GM12864 (cell line): ENCODE measurements at places on chromosomes 7 and 10.

DNA sequence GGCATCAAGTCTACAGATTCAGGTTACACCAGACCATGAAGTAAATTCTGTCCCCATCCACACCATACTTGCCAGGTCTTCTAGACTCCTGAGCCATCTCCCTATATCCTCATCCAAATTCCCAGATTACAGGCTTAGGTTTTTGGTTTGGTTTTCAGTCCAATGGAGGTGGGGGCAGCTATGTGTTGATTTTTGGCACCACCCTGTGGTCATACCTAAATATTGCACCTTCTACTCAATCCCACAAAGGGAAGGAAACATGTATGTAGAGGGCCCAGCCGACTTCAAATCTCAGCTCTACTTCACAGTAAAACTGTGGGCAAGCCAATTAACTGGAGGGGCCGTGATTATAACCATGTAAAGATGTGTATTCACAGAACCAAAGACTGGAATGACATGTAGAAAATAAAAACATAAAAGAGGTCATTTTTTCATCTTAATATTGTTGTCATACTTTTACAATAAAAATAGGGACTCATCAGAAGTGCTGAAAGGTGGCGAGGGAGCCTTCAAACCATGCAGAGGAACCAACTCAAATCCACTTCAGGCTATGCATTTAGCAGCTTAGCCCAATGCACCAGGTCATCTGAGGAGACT is 19.8 kb downstream of the ERCC6 start:
- peak; percentile 13 for DNase-seq

DNA sequence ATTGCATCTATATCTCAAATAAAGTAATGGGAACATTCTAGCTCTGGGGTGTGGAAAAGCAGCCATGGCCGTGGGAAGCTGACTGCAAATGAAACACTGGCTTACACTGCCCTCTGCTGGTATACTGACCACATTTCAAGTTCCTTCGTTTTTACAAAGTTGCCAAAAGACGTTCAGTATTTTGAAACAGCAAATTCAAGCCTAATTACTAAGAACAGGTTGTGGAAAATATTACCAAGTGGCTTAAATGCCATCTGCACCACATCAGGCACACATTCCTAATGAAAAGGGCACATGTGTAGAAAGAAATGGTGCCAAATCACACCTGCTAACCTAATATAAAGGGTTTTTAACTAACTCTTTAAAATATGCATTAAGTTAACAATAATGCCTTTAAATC is 83.9 kb downstream of the JAZF1 start:
- DNase-seq = no peak

DNA sequence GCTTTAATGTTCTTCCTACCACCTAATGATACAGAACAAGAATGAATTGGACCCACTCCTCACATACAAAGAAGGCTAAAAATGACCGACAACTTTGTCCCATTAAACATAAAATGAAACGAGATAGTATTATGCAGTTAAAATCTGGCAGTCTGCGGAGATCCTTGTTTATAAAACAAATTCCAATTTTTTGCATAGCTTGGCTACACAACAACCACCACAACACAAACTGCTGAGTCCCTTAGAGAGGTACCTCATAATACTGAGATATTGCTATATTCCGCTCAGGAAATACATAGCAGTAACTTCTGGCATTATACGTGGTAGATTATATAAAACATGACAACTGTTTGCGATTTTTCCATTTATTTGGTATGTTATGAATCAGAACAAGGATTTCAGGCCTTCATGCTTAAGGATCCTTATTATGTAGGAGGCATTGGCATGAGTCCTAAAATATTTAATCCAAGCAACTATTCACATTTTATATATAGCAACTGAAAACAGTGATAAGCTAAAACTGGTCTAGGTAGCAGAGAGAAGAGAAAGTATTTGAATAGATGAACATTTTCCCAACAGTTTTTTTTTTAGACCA is 96.0 kb downstream of the ANK3 start:
- DNase-seq = no peak

- no peak for DNase-seq
These were observed 223.6 kb downstream of the PHTF2 start for GRCh38 chr7:78022165-78022564.

DNA sequence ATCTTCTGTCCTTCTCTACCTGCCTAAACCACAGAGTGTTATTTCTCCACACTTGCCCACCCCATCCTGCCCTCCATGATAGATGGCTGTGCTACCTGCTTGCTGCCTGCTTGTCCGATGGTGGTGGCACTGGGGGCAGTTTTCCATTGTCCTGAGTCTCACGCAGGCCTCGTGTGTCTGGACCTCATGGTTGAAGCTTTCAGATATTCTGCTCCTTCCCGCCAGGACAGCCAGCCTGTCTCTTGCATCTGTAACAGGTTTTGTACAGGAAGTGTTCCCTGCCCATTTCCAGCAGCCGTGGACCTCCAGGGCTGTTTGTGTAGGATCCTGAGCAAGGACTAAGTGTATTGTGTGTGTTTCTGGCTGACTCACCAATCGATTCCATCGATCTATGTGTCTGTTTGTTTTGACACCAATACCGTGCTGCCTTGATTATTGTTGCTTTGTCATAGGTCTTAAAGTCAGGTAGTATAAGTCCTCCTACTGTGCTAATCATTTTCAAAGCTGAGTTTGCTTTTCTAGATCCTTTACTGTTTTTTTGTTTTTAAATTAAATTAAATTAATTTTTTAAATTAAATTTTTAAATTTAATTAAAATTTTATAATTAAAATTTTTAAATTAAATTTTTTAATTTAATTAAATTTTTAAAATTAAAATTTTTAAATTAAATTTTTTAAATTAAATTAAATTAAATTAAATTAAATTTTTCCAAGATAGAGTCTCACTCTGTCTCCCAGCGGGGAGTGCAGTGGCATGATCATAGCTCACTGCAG is 8.5 kb downstream of the IL15RA start:
- DNase-seq = no peak

DNA sequence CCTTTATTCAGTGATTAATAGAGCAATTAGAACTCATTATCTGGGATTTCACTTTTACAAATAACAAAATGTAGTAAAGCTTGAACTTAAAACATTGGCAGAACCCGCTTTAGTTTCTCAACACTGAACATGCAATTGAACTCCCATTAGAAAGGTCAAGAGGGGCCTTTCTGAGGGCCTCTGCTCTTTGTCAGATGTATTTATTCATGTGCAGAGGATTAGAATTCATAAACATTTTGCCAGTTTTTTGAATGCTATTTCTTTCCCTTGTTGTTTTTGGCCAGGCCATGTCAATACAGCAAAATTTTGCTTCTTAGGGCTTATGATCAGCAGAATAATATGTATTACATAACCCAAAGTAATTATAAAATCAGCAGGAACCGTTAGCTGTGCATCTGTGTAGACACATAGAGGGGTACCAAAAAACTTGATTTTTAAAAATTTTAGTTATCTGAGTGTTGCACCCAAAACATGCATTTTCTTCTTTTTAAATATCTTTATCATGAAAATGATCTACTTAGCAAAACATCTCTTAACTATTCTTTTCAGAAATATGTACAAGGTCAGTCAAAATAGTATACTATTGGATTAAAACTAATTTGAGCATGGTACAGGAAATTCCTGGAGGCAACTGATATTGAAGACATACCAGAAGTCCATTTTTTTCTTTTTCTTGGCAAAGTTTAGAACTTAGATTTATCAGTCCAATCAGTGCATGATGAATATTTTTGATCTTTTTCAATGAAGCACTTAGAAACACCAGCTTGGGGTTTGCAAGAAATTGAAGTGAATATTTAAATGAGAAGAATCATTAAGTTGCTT is 177.5 kb downstream of the TWIST1 start:
- DNase-seq = no peak

DNA sequence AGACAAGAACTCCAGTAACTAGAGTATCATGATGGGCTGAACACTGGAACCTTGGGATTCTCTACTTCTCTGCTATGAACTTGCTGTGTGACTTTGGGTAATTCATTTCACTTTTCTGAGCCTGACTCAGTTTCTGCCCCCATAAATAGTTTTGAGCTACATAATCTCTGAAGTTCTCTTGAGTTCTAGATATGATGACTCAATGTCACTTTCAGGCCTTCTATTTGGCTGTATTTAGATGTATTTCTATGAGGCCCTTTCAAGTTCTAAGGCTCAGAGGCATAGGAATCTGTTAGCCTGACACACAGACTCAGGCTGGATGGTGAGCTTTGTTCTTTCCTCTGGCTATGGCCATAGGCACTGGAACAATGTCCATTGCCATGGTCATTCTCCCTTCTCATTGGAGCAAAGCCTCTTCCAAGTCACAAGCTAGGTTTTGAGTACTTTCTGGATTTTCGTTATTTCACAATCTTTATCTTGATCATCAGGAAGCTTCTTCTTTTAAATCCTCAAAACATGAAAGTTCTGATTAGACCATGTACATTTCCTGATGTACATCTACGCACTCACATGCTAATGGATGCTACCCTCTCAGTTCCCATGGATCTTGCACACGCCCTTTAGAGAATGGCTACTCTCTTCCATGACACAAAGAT is 101.6 kb downstream of the TES start:
- no peak for DNase-seq

DNA sequence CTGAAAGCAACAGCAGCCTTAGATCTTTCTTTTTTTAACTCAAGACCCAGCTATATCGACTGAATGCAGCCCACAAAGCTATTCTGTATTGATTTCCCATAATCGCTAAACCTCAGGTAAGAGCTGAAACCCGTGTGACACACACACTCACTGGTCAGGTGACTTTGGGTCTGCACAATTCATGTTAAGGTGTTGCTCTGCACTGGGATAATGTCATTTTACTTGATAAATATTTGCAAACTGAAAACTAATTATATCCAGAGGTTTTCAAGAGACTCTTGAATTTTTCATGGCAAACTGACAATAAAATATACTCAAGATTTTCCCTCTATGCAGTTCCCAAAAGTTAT is 33.1 kb downstream of the SCRN1 start:
- no peak for DNase-seq

DNA sequence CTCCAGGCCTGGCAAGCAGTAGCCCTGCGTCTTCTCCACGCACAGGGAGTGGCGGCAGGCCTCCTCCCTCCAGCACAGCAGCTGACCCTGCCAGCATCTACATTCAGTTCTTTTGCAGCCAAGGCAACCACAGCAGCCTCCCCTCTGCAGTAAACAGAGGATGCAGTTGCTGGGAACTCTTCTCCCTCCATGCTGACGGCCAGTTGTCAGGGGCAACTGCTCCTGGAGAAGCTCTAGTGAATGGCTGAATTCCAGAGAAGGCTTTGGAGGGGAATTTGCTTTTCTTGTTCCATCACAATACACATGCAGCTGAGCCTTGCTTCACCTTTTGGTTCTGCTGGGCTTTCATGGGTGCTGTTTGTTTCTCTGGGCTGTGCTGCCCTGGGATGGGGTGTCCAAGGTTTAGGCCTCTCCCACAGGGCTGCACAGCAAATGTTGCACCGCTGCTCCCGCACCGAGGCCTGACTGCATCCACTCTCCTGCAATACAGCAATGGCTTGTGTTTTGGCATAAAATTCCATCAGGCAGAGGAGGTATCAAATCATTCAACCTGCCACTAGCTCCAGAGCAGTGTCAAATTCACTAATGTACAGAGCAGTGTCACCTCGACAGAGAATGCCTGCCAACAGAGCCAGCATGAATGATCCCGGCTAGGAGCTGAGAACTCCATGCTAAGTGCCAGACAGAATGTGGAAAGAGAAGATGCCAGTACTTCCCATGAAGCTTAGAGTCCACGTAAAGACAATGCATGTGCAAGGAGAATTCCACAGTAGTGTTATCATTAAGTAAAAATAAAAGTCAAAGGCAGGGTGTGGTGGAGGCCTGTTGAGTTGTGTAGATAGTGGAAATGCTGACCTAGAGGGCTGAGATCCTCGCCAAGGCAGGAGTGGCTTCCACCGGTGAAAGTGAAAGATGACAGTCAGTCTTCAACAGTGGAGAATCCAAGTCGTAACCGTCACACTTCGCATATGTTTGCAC is 399.6 kb downstream of the DPP6 start:
- DNase-seq = no peak

GRCh38 chr10:103837370-103838069 is 17.9 kb downstream of the SH3PXD2A start:
- no peak for DNase-seq

DNA sequence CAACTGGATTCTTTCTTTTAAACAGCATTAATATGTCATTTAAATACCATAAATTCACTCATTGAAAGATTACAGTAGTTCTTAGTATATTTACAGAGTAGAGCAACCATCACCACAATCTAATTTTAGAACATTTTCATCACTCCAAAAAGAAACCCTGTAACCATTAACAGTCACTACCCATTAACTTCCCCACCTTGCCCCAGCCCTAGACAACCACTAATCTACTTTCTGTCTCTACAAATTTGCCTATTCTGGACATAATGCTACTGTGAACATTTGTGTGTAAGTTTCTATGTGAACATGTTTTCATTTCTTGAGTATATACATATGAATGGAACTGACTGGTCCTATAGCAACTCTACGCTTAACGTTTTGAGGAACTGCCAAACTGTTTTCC is 42.4 kb downstream of the P4HA1 start:
- no peak for DNase-seq

DNA sequence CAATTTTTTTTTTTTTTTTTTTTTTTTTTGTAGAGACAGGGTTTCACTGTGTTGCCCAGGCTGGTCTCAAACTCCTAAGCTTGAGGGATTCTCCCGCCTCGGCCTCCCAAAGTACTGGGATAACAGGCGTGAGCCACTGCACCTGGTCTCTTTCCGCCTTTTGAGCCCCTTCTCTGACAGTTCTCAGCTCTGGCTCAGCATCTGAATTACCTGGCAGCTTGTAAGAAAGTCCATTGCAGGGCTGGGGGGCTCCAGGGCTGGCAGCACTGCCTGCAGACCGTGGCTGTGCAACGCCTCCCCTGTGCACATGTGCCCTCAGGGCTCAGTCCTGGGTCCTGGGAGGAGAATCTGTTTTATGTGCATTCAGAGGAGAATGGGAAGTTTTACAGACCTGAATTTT is 37.6 kb downstream of the VWA2 start:
- no peak for DNase-seq

DNA sequence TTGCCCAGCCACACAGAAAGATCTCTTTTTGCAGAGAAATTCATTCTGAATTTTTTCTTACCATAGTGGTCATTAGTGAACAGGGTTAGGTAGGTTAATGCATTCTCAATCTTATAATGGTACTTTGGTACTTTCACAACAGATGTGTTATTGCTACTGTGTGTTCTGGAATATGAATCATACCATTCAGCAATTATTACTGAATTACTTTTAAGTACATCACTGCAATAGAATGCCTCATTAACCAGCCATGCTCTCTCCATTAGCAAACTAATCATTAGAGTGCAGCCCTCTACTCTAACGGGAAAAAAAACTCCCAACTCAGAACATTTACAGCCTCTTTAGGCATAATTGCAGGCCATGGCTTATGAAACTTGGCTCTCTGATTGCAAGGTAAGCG is 102.1 kb downstream of the DOCK4 start:
- DNase-seq = no peak

DNA sequence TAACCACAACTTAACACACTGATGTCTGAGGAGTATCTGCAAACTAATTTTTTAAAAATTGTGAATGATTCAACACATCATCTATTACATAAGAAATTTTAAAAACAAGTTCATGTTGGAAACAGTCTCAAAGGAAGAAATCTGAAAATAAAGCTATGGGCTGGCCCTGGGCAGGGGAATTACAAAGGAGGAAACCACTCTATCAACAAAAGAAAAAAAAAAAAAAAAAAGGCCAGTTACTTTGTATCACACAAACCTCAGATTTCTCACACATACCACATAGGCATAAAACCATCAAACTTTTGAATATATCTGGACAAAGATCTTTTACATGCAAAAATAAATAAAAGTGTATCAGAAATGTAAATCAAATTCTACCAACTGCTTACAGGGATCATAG is 20.8 kb downstream of the TIAL1 start:
- no peak for DNase-seq
